ENCODE measurements at places on chromosomes 6 and 20.

GRCh38 chr6:12535586-12536314, 180.8 kb upstream of the PHACTR1 start:
- no peak for DNase-seq

DNA sequence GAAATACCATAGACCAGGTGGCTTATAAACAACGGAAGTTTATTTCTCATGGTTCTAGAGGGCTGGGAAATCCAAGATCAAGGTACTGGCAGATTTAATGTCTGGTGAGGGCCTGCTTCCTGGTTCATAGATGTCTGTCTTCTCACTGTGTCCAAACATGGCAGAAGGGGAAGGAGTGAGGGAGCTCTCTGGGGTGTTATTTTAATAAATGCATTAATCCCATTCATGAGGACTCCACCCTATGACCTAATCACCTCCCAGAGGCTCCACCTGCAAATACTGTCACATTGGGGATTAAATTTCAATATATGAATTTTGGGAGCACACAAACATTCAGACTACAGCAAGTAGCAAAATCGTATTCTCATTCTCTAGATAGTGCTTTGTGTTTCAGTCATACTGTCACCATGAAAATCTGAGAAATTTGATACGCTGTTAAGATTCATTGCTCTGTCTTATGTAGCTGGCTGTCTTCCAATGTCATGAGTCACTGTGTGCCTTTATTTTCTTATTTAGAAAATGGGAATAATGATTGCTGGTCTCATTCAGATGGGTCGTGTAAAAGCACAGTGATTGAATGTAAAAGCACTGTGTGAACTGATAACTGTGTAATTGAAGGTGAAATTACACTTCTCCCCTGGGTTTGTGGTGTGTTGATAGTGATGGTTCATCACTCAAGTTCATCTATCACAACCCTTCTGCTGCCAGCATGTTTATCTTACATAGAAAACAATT, 8.9 kb upstream of the ERVFRD-1 start:
- DNase-seq, result peak; percentile 69

DNA sequence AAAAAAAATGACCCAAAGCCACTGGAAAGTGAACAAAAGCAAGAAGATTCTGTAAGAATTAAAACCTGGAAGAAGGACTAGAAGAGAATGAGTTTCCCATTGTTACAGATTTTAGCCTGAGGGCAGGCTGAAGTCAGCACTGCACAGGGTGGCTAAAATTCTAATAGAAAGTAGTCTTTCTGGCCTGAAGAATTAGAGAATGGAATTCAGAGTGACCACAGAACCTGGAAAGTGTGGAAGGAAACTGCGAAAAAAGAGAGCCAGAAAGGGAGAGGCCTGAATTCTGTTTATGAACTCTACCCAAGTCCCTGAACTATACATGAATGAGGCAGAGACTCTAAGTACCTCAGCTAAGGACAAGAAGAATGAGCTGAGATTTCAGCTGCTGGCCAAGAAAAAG, 38.9 kb upstream of the FILIP1 start:
- no peak for DNase-seq

GRCh38 chr6:56280126-56280525, 32.7 kb upstream of the COL21A1 start:
- no peak for DNase-seq

DNA sequence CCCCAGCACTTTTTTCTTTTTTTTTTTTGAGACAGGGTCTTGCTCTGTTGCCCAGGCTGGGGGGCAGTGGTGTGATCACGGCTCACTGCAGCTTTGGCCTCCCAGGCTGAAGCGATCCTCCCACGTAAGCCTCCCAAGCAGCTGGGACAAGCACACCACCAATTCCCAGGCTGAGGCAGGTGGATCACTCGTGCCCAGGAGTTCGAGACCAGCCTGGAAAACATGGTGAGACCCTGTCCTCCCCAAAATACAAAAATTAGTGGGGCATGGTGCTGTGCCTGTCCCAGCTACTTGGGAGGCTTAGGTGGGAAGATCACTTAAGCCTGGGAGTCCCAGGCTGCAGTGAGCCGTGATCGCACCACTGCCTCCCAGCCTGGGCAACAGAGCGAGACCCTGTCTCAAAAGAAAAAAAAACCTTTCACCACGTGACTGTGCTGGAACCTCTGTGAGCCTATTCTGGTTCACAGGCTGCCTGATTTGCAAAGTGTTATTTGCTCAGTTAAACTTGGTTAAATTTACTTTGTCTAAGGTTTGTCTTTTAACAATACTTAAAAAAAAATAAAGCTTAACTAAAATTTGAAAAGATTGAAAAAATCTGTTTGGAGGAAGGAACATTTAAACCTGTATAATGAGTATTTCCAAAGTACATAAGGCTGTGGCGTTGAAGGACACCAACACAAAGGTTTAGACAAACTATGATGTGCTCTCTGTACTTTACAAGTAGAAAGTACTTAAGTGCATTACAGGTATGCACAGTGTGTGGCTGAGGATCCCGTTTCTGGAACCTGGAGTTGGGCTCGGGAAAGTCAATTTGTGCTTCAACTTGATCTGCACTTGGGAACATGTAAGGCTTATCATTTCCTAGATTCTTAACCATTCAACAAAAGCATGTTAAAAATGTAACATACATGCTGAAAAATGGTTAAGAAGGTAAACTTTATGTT, 55.0 kb downstream of the PPP1R3G start:
- DNase-seq, result no peak

GRCh38 chr20:7980332-7981046, 39.1 kb downstream of the TMX4 start:
- DNase-seq, result peak; percentile 58

DNA sequence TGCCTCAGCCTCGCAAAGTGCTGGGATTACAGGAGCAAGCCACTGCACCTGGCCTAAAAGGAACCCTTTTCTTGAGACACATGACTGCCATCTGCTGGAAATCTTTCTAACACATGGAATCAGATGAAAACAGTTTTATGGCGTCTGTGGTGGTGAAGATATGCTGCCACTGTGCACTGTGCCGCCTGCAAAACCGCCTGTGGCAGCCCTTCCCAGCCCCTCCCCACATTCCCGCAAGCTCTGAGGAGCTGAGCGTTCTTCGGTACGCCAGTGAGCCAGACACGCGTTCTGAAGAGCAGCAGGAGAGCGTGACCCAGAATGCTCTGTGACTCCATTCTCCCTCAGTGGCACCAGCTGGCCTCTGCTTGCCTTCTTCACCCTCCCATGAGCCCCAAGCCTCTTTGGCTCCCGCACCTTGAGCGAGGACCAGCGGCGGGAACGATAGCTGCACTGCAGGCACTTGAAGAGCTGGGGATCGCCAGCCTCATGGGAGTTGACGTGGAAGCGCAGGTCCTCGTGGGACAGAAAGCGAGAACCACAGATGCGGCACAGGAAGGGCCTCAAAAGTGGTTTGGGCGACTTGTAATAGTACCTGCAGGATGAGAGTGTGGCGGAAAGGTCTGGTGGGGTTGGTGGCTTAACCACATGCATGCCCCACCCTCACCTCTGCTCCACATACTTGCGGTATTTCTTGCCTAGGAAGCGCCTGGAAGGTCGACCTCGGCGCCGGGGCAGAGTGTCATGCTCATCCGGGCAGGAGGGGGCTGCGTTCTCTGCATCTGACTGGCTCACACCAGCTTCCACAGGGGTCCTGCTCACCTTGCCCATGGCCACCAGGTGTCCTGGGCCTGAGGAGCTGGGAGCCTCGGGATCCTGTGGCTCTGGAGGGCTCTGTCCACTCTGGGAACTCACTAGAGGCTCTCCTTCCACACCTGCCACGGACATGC, 8.7 kb downstream of the ZNF335 start:
- peak; percentile 59 for DNase-seq

- DNase-seq, result no peak
These were observed 10.7 kb upstream of the SLC17A4 start for GRCh38 chr6:25743868-25744267.

DNA sequence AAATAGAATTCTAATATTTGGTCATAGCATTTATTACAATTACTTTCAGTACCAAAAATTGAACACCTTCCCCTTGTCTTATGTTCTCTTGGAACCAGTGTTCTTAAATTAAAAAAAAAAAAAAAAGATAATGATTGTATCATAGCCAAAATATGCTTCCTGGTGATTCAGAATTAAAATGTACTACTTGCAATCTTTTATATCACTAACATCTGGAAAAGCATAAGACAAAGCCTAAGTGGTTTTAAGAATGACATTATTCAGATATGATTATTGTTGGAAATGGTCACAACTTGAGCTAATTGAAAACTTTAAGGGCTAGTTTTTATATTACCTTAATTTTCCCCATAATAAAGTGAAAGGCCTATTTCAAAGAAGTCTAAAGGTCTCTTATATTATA, 493.3 kb upstream of the MARCKS start:
- peak; percentile 66 for DNase-seq

- DNase-seq, result no peak
These were observed 1.7 kb downstream of the FAM184A start for GRCh38 chr6:119076576-119077390.

DNA sequence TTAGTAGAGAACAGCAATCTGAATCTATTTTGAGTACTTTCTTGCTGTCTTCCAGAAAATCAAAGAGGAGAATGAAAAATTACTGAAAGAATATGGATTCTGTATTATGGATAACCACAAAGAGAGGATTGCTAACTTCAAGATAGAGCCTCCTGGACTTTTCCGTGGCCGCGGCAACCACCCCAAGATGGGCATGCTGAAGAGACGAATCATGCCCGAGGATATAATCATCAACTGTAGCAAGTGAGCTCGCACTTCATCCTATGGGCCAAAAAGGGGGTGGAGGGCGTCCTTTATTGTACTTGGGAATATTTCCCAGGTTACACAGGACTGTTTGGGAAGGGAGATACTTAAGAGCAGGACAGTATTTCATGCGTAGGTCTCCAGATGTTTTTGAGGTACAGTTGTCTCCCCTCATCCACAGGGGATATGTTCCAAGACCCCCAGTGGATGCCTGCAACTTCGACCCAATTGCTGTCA, 37.3 kb upstream of the PLCG1 start:
- DNase-seq, result peak; percentile 20

DNA sequence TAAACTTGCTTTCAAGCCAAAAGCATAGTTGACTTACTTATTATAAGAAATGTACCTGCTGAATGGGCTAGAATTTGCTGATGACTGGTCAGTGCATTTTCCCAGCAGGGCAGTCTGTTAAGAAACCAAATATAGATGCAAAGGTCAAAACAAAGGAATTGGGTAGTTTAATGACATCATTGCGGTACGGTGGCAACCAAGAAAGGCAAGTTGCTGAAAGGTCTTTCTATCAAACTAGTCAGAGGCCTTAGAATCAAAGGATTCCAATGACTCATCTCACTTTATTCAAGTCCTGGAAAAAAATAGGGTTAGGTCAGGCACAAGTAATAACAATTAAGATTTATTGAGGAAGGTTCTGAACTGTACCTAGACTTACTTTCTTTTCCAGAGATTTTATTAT, 76.4 kb downstream of the KIZ start:
- DNase-seq, result peak; percentile 80

DNA sequence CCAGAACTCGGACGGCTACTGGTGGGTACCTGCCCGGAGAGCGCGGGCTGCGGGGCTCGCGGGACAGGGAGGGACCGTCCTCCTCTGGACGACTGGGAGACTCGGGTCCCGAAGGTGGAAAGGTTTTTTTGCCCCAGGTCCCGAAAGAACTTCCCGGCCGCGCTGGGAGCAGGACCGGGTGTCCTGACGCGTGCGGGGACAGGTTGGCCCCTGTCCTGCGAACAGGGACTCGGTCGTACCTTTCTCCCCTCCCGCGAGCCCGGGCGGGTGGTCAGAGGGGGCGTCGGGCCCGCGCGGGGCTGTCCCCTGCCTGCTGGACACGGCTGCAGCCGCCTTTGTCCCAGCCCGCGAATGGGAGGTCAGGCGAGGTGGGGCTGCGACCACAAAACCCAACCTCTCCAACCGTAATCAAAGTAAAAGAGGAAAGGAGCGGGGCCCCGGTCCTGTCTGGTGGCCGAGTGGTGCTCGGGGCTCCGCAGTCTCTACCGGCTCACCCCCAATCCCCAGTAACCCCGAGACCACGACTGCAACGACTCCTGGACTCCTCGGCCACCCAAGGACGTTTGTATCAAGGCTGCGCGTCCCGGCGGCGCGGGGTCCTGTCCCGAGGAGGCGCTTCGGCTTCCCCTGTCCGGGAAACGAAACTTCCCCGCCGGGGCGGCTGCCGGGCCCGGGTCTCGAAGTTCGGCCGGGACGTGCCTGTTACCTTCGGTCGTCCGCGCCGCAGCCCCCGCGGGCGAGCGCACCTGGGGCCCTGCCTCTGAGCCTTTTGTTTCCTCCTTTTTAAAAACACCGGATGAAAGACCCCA, 798 bp downstream of the DSP start:
- DNase-seq, result no peak

DNA sequence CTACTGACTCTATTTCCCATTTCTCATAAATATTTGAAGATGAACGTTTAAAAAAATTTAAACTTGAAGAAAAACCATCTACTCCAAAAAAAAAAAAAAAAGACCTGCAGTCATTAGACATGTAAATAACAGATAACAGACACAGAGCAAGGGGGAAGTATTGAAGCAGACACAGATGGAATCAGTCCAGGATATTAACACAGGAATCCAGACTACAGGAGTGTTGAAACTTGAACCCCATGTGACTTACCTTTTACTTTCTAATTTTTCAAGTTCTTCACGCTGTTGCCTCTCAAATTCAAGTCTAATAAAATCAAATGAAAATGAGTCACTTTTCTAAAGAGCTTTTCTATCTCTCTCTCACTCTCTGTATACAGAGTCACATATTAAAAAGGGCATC, 191.8 kb downstream of the KIF16B start:
- no peak for DNase-seq

DNA sequence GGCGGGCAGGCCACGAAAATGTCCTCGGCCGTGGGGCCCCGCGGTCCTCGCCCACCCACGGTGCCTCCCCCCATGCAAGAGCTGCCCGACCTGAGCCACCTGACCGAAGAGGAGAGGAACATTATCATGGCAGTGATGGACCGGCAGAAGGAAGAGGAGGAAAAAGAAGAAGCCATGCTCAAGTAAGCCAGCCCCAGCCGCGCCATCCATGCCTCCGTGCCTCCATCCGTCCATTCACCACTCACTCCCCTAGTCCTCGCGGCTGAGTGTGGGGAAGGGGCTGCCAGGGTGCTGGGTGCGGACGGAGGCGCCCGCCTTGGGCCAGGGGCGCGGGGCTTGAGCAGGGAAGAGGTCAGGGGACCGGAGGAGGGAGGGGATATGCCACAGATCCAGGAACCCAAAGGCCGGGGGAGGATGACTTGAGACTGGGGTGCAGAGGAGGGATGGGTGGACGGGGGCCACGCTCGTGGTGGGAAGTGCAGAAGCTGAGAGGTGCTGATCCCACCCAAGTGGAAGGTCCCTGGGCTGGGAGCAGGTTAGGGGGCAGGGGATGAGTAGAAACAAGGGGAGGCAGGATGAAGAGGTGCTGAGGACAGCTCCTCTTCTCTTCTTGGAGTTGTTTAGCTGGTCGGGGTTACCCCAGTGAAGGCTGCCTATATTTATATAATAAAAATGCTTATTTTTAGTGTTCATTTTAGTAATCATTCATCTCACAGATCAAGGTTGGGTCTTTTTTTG, 825 bp downstream of the RIMS1 start:
- no peak for DNase-seq

DNA sequence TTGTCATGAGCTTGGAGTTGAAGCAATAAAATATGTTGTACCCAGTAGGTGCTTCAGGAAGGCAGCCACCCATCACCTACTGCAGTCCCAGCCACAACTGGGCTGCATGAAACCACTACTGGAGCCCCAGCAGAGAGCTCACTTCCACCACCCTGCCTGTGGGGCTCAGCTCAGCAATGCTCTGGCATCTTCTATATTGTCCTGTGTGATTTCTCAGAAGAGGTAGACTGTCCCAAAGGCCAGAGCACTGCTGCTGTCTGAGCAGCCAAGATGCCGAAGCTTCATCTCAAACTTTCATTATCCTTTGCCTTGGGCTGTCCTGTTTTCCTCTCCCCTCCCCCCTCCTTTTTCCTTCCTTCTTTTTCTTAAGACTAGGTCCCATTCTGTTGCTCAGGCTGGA, 126.9 kb downstream of the DHX35 start:
- DNase-seq, result no peak

GRCh38 chr6:122791310-122791679, 2.2 kb downstream of the SMPDL3A start:
- no peak for DNase-seq
